Muscle of leg (tissue), 16 donors: ENCODE measurements at places on chromosomes 7 and 10. TPM values are rescaled to one million over a fixed set of nuclear protein-coding genes. Genes with fewer than 3 reads are reported as not detected.

DNA sequence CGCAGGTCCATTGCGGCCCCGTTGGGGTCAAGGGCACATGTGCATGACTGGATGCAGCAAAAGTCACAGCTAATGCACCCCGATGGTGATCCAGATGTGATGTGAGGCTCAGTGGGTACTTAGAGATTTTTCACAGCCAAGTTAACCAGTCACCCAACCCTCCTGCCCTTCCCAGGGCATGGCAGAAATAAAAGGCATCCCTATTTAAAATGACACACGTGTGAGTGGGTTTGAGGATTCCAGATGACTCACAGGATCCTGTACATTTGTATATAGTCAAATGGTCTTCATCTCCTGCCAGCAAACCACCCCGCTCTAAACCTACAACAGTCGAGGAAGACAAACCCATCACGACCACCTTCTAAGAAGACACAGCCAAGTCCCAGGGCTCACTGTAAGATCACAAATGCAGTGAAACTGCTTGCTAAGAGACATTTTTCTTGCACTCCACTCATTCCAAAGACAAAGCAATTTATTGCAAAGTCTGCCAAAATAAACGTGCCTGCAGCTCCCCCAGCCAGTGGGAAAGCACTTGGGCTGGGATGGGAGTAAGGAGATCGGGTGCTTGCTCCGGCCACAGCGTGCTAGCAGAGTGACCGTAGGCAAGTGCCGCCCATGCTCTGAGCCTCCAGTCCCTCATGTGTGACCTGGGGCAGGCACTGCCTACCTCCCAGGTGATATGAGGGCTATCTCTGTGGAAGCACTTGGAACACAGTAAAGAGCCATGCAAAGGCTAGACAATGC, 86.6 kb upstream of the MACROH2A2 start:
- peak; percentile 27 for DNase-seq
- no peak overlapping the region for H3K4me3 ChIP-seq
- H3K4me1 ChIP-seq = peaks cover 3% of the 10 kb centered on the region
- no peaks in the 10 kb centered on the region for H3K36me3 ChIP-seq
- no peak overlapping the region for H3K27ac ChIP-seq
- peaks cover 5% of the 10 kb centered on the region for H3K27me3 ChIP-seq

DNA sequence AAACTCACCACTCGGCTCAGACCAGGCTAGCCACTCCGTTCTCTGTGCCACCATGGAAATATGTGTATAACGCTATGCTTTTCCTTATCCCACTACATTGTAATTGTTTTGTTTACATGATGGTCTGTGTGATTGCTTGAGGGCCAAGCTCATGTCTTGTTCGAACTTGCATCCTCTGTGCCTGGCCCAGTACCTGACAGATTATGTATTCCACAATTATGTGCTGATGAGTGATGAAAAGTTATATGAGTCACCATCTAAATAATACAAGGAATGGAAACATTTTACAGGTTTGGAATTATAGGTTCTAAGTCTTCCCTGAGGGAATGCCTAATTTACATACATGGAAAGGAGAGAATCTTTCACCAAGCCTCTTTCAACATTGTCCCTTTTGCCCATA, 137.4 kb downstream of the C7orf25 start:
- H3K27me3 ChIP-seq = no peaks in the 10 kb centered on the region
- no peaks in the 10 kb centered on the region for H3K36me3 ChIP-seq
- no peak for DNase-seq
- H3K4me1 ChIP-seq = no peaks in the 10 kb centered on the region
- no peak overlapping the region for H3K27ac ChIP-seq

DNA sequence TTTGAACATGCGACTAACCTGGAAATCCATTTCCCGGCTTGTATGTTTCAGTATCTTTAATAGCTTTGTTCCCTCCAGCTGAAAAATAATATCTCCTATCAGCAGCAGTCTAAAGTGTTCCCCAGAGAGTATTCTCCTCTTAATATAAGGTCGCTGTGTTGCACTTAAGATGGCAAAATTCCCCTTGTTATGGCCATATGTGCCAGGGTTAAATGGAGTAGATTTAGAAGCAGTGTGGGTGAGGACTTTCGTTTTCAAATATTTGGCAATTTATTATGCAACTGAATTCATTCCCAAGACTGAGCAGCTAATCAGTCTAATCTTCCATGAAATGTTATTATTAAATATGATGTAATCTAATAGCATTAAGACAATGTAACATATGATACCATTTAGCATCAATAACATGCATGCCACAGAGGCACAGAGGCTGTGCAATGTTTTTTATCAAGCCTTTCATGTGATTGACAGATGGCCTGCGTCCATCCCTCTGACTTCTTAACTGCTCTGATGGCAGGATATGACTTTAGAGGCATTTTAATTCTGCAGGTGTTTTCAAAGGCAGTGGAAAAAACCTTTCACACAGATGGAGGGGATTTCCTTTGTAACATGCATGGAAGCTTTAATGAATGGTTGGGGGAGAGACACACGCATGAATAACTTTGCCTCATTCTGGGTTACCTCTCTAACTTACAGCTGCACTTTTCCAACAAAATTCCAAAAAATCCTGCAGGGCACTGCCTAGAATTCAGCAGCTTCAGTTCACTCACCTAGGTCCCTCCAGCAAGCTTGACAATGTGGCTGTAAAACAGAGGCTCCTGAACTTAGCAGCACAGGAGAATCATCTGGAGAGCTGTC, 55.1 kb upstream of the ZPBP start:
- peak; percentile 12 for DNase-seq
- H3K27me3 ChIP-seq = peaks cover 2% of the 10 kb centered on the region
- H3K36me3 ChIP-seq = no peaks in the 10 kb centered on the region
- H3K27ac ChIP-seq = no peak overlapping the region

The HOXA10 gene
- total RNA-seq = 21.2 TPM

The TEX36 gene
- not detected for total RNA-seq
